Left renal cortex interstitium (tissue), 4 donors: ENCODE measurements at places on chromosomes 12 and 14.

- no peak for DNase-seq
Observed at GRCh38 chr12:82069931-82070514, 288.2 kb downstream of the CCDC59 start.

- no peak for DNase-seq
Observed at GRCh38 chr14:100271247-100271939, 32.4 kb downstream of the YY1 start.

DNA sequence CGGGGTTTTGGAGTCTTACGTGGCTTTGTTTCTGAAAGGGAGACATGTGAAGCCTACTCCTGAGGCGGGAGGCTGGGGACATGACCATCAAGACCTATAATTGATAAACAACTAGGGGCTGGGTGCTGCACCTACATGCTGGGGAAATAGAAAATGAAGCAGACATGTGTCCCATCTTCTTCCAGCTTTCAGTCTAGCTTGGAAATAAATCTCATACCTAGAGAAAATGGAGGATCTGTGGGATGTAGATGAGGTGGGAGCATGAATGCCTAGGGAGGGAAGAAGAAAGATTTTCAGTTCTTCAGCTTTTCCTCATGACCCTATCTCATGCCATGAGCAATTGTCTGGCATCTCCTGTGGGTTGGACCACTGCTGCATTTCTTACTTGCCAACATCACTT, 22.1 kb downstream of the EMP1 start:
- no peak for DNase-seq

- no peak for DNase-seq
Observed at GRCh38 chr14:23109769-23110168, 5.0 kb upstream of the CIROP start.

DNA sequence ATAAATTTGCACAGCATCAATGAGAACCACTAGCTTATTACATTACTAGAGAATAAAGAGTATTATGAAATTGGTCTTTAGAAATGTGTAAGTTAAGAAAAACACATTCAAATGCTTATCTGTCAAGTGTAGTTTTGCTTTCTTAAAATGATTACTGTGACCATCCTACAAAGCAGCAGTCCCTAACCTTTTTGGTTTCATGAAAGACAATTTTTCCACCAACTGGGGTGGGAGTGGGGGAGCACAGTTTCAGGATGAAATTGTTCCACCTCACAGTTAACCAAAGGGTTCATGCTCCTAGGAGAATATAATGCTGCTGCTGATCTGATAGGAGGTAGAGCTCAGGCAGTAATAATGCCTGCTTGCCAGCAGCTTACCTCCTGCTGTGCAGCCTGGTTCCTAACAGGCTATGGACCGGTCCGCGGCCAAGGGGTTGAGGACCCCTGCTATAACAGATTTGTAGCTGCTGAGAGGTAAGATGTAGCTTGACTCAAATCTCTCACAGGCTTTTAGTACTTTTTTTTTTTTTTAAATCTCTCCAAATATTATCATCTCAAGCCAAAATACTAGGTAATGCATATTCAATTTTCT, 45.4 kb downstream of the PPP4R3A start:
- no peak for DNase-seq

- DNase-seq, result no peak
Observed at GRCh38 chr14:95143808-95144620, 13.3 kb downstream of the DICER1 start.

- DNase-seq, result no peak
Observed at GRCh38 chr12:115923851-115924250, 353.6 kb downstream of the MED13L start.

DNA sequence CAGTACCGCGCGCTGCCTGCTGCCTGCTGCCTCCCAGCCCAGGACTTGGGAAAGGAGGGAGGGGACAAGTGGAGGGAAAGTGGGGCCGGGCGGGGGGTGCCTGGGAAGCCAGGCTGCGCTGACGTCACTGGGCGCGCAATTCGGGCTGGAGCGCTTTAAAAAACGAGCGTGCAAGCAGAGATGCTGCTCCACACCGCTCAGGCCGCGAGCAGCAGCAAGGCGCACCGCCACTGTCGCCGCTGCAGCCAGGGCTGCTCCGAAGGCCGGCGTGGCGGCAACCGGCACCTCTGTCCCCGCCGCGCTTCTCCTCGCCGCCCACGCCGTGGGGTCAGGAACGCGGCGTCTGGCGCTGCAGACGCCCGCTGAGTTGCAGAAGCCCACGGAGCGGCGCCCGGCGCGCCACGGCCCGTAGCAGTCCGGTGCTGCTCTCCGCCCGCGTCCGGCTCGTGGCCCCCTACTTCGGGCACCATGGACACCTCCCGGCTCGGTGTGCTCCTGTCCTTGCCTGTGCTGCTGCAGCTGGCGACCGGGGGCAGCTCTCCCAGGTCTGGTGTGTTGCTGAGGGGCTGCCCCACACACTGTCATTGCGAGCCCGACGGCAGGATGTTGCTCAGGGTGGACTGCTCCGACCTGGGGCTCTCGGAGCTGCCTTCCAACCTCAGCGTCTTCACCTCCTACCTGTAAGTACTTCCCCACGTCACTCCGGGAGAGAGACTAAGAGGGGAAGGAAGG, at the start of gene LGR5:
TSS of gene LGR5 (plus strand) at position 186 of the 732 bp plus-strand sequence. CDS start at position 469, 283 bp downstream.
- DNase-seq, result no peak

GRCh38 chr14:95260537-95261361, 59.0 kb downstream of the CLMN start:
- DNase-seq, result no peak

- no peak for DNase-seq
Observed at GRCh38 chr12:111183094-111183493, 185.8 kb downstream of the PHETA1 start.

GRCh38 chr12:6550294-6551062, 5.4 kb downstream of the IFFO1 start:
- DNase-seq, result no peak

DNA sequence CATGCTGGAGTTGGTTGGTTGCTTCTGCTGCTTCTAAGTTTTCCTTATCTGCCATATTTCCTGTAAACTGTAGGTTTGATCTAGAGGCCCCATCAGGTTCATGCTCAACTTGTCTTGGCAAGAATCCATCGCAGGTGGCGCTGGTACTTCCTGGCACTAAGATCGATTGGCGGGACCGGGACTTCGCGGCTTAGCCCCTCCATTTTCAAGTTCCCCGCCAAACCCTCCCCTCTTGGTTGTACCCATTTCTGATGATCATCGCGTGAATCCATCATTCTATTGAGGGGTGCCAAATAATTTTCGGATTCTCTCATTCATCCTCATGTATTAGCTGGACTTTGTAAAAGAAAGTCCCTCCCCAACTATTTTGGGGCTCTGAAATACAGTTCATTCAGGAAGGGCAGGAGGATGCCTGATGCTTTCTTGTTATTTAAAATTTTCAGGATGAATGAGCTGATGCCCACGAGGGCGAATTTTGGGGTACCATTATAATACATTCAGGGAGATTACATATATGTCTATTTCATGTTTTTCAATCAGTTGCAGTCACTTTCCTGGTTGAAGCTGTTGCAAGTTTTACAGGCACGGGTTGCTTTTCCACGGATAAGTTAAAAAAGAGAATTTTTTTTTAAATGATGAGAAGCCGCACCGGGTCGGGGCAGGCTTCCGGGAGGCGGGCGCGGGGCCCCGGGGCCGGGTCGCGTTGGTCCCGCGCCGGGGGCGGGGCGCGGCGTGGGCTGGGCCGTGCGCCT, 395 bp upstream of the BRI3BP start:
- no peak for DNase-seq

DNA sequence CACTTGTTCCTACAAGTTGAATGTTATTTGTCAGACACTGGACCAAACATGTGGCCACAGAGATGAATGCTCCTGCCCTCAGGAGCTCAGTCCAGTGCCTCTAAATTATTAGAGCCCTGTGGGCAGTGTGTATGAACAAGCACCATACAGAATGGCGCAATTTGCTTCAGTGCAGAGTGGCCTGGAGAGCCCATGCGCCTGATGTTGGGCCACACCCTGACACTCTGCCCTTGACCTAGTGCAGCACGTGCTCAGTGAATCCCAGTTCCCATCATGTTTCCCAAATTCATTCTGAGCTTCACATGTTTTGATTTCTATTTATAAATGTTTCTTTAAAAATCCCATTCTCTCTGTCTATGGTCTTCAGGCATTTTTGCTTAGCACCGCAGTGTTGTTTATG, 116.8 kb downstream of the PRMT8 start:
- DNase-seq, result no peak

- no peak for DNase-seq
Observed at GRCh38 chr14:58571769-58572472, 65.8 kb upstream of the DACT1 start.
